K562 (cell line): ENCODE measurements at places on chromosomes 2 and 18. TPM values are rescaled to one million over a fixed set of nuclear protein-coding genes. Genes with fewer than 3 reads are reported as not detected.

REG1B gene
- 2.0 and 2.3 TPM in 2 replicates for total RNA-seq

GALNT1 gene
- 49.6 and 53.0 TPM in 2 replicates for total RNA-seq

MATN3 gene
- not detected in 2 replicates for total RNA-seq

DNA sequence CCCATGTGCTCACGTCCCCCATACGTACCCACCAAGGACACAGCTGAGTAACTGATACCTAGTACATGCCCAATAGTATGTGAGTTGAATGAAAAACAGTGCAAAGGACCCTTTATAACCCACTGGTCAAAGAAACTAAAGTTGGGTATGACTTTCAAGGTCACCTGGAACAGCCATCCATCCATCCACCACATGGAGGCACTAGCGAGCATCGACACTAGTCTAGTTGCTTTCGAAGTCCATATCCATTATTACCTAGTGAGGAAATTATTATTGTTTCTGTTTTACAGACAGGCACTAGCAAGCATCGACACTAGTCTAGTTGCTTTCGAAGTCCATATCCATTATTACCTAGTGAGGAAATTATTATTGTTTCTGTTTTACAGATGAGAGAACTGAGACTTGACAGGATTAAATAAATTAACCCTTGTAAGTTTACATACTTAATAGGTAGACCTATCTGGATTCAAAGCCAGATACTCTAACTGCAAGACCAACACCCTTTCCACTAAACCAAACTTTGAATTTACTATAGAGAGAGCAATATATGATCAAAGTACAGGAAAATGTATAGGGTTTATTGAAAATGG lies 233.7 kb downstream of the METTL4 start:
- no peak overlapping the region; the same call in 1 of the 3 replicates for H3K27ac ChIP-seq
- H3K4me1 ChIP-seq, result 0 out of 2 replicates have a peak, but pooled peaks cover 4% of the 10 kb centered on the region
- no peaks in the 10 kb centered on the region for H3K36me3 ChIP-seq
- no peak overlapping the region for H3K4me3 ChIP-seq

- no peak overlapping the region for H3K4me3 ChIP-seq
- H3K4me1 ChIP-seq, result no peaks in the 10 kb centered on the region
- no peaks in the 10 kb centered on the region for H3K27me3 ChIP-seq
- no peak overlapping the region for H3K27ac ChIP-seq
Measured at GRCh38 chr2:212723226-212723625, 184.6 kb upstream of the ERBB4 start.

GRCh38 chr2:157447741-157448140 lies 3.9 kb upstream of the CYTIP start:
- H3K27ac ChIP-seq, result no peak overlapping the region
- H3K4me3 ChIP-seq, result no peak overlapping the region
- peaks cover 3% of the 10 kb centered on the region; the same call in 1 of the 2 replicates for H3K27me3 ChIP-seq
- H3K36me3 ChIP-seq, result no peaks in the 10 kb centered on the region
- H3K4me1 ChIP-seq, result no peaks in the 10 kb centered on the region

- no peaks in the 10 kb centered on the region for H3K4me1 ChIP-seq
- DNase-seq, result no peak
- no peaks in the 10 kb centered on the region for H3K36me3 ChIP-seq
- no peak overlapping the region for H3K4me3 ChIP-seq
- no peaks in the 10 kb centered on the region for H3K27me3 ChIP-seq
Measured at GRCh38 chr2:34853646-34854045, 1254.5 kb upstream of the FAM98A start.

CCNYL1 gene
- total RNA-seq, result 4.5 and 6.0 TPM in 2 replicates

DNA sequence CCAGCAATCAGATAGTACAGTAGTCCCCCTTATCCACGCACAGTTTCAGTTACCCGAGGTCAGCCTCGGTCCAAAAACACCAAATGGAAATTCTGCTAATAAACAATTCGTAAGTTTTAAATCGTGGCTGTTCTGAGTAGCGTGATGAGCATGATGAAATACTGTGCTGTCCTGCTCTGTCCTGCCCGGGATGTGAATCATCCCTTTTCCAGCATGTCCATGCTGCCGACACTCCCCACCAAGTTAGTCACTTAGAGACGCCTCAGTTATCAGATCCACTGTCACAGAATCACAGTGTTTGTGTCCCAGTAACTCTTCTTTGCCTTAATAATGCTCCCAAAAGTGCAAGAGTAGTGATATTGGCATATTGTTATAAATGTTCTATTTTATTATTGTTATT lies 62.1 kb downstream of the MEX3C start:
- no peak for DNase-seq
- H3K4me1 ChIP-seq, result no peaks in the 10 kb centered on the region
- H3K27ac ChIP-seq, result no peak overlapping the region
- H3K27me3 ChIP-seq, result peaks cover 16% of the 10 kb centered on the region; the same call in 1 of the 2 replicates
- H3K4me3 ChIP-seq, result no peak overlapping the region

SCYGR4 gene
- not detected in 2 replicates for total RNA-seq

DNA sequence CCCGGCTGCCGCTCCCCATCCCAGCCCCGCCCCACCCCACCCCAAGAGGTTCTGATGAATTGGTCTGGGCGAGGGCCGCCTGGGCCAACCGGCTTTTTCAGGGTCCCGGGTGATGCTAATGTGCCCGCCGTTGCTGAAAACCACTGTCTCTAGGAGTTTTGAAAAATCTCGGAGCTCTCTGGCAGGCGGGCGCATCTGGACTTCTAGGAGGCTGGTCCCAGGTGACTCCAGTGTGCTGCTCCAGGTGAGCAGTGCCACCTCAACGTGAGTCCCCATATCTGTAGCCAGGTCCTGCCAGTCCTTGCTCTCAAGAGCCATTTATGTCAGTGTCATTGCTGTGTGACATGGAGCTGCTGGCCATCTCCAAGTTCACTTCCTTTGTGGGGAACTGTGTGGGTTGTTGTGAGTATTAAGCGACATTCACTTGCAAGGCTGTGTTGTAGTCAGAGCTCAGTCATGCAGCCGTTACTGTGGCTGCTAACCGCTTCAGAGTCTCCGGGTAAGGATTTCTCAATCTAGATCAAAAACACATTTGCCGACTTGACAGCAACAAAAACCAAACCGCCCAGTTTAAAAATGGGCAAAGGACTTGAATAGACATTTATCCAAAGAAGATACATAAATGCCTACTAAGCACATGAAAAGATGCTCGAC lies at the start of gene RFX8:
Gene RFX8, minus strand, starts transcription at position 382 of the 654 bp plus-strand sequence. CDS start 8,264 bp downstream, outside the sequence.
- no peak within 1 kb of the TSS for H3K27ac ChIP-seq
- H3K36me3 ChIP-seq, result no peaks in the 10 kb centered on the region
- H3K4me3 ChIP-seq, result no peak within 1 kb of the TSS
- H3K4me1 ChIP-seq, result no peaks in the 10 kb centered on the region
- DNase-seq, result no peak

- no peak for DNase-seq
- no peak overlapping the region for H3K4me3 ChIP-seq
- no peaks in the 10 kb centered on the region for H3K4me1 ChIP-seq
- H3K27me3 ChIP-seq, result no peaks in the 10 kb centered on the region
- no peaks in the 10 kb centered on the region for H3K36me3 ChIP-seq
Measured at GRCh38 chr2:34909992-34910705, 1311.0 kb upstream of the FAM98A start.

DNA sequence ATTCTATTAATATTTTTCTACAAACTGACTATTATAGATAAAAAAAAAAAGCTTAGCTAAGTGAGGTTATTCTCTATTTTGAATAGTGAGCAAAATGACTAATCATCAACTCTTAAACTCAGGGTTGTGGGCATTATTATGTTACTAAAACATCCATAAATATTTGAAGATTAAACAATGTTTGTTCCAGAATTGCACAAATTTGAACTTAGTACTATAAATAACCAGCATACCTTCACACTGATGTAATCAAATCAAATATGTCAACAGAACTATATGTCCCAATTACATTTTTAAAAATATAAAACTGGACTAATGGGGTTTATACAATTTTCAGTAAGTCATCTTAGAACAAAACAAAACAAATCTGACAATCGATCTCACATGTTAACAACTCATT lies 800.9 kb downstream of the LRP1B start:
- H3K36me3 ChIP-seq, result no peaks in the 10 kb centered on the region
- no peak for DNase-seq
- H3K27me3 ChIP-seq, result no peaks in the 10 kb centered on the region
- H3K4me3 ChIP-seq, result no peak overlapping the region
- no peaks in the 10 kb centered on the region for H3K4me1 ChIP-seq

MARCHF4 gene
- total RNA-seq, result not detected in 2 replicates

- peak; percentile 63 for DNase-seq
- H3K27ac ChIP-seq, result no peak overlapping the region
- no peaks in the 10 kb centered on the region for H3K36me3 ChIP-seq
- no peak overlapping the region for H3K4me3 ChIP-seq
- H3K4me1 ChIP-seq, result no peaks in the 10 kb centered on the region; the same call in 1 of the 2 replicates
- H3K27me3 ChIP-seq, result peaks cover 16% of the 10 kb centered on the region
Measured at GRCh38 chr2:36780231-36780839, 83.8 kb downstream of the VIT start.

DNA sequence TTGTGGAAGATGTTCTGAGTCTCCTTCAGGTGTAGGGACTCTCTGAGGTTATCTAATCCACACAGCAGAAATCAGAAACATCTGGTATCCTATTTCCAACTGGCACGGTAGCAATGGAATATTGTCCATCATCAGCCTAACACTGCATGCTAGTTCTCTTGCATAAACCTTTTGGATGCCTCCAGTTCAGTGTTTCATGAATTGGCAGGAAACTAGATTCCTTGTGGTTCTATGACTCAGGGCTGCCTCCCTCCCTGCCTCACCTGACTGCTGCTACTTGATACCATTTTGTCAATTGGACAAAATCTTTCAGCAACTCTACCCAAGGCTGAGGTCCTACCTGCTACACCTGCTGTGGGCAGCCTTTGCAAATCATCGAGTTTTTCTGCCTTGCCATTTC lies 130.9 kb downstream of the TPGS2 start:
- H3K4me3 ChIP-seq, result no peak overlapping the region
- no peak overlapping the region for H3K27ac ChIP-seq
- no peak for DNase-seq
- peaks cover 10% of the 10 kb centered on the region; the same call in 2 of the 3 replicates for H3K27me3 ChIP-seq
- no peaks in the 10 kb centered on the region for H3K4me1 ChIP-seq
- H3K36me3 ChIP-seq, result no peaks in the 10 kb centered on the region

IL1F10 gene
- not detected in 2 replicates for total RNA-seq

DNA sequence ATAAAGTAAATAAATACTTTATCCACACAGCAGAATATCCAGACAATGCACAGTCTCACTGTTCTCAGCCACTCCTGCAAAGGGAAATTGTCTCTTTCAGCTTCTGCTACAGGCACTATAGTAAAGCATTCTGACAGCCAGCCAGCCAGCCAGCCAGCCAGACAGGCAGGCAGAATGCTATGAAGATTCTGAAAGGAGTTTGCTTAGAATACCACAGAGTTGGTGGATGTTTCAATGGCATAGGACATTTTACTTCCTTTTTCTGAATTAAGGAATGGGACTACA lies 116.1 kb upstream of the CYP26B1 start:
- H3K27ac ChIP-seq, result no peak overlapping the region
- H3K4me1 ChIP-seq, result no peaks in the 10 kb centered on the region
- no peak overlapping the region for H3K4me3 ChIP-seq
- H3K36me3 ChIP-seq, result no peaks in the 10 kb centered on the region
- DNase-seq, result no peak
- no peaks in the 10 kb centered on the region for H3K27me3 ChIP-seq

DHRS9 gene
- total RNA-seq, result 0.27 and 0.49 TPM in 2 replicates

CYS1 gene
- 0.11 TPM in 1 of 2 replicates, not detected in the other for total RNA-seq

CPO gene
- not detected in 2 replicates for total RNA-seq

SRD5A2 gene
- total RNA-seq, result not detected in 2 replicates

DNA sequence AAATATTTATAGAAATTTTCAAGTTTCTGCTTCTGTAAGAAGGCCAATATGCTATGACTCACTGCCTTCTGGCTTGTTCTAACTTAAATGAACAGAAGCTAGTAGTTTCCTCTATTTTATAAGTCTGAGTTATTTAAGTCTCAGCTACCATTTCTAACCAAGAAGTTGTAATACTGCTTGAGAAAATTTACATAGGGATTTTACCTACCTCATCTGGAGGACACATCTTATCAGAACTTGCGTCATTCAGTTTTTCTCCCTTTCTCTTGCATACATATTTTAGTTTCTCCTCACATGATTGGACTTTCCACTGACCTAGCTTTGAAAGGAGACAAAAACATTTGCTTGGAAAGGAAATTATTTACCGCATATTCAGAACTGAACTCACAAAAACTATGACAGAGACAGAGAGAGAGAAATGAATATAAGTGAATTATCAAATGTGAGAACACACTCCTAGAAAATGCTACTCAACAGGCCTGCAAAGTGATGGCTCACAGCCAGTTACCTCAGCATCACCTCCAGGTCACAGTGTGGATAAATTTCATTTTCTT lies 81.1 kb upstream of the CD302 start:
- H3K4me3 ChIP-seq, result no peak overlapping the region
- DNase-seq, result no peak
- H3K4me1 ChIP-seq, result no peaks in the 10 kb centered on the region
- H3K27me3 ChIP-seq, result 0 out of 3 replicates have a peak, but pooled peaks cover 2% of the 10 kb centered on the region

DNA sequence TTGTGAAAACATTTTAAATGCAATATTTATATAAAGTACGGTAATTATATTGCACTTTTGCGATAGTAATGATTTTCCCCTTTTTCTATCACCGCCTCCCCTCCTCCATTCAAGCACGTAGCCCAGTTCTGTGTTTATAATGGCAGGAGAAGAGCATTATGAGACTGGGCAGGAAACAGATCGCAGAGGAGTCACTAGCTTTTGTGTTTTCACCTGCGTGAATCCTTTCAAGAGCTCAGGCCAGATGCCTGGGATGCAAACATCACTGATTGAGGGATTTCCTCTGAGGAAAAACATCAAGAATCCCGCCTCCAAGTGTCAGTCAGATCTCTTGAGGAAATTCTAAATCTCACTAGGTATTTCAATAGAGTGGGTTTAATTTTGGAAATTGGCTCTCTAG lies 178.4 kb upstream of the FN1 start:
- no peak overlapping the region for H3K4me3 ChIP-seq
- H3K36me3 ChIP-seq, result no peaks in the 10 kb centered on the region
- no peak overlapping the region for H3K27ac ChIP-seq
- no peaks in the 10 kb centered on the region for H3K4me1 ChIP-seq

ZNF514 gene
- total RNA-seq, result 13.8 and 15.5 TPM in 2 replicates

DNA sequence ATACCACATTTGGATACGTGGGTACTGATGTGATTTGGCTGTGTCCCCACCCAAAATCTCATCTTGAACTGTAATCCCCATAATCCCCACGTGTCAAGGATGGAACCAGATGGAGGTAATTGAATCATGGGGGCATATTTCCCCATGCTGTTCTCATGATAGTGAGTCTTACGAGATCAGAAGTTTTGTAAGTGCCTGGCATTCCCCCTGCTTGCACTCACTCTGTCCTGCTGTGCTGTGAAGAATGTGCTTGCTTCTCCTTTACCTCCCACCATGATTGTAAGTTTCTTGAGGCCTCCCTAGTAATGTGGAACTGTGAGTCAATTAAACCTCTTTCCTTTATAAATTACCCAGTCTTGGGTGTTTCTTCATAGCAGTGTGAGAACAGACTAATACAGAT lies 70.3 kb downstream of the CHST9 start:
- no peaks in the 10 kb centered on the region for H3K27me3 ChIP-seq
- H3K4me3 ChIP-seq, result no peak overlapping the region
- H3K27ac ChIP-seq, result no peak overlapping the region
- DNase-seq, result no peak
- H3K4me1 ChIP-seq, result no peaks in the 10 kb centered on the region

GRCh38 chr2:233311241-233311926 lies 3.8 kb downstream of the SAG start:
- no peak for DNase-seq
- H3K4me1 ChIP-seq, result no peaks in the 10 kb centered on the region
- no peaks in the 10 kb centered on the region for H3K36me3 ChIP-seq
- H3K4me3 ChIP-seq, result no peak overlapping the region
- no peak overlapping the region for H3K27ac ChIP-seq
- peaks cover 42% of the 10 kb centered on the region for H3K27me3 ChIP-seq

GRCh38 chr2:7881063-7881462 lies 800.8 kb upstream of the ID2 start:
- no peaks in the 10 kb centered on the region for H3K36me3 ChIP-seq
- no peak overlapping the region for H3K4me3 ChIP-seq
- no peak for DNase-seq
- H3K27me3 ChIP-seq, result no peaks in the 10 kb centered on the region

SPATA3 gene
- total RNA-seq, result not detected in 2 replicates

APCDD1 gene
- 0.07 TPM in 1 of 2 replicates, not detected in the other for total RNA-seq
